Osteocyte (in vitro differentiated cells): ENCODE measurements at places on chromosomes 5 and 9.

DNA sequence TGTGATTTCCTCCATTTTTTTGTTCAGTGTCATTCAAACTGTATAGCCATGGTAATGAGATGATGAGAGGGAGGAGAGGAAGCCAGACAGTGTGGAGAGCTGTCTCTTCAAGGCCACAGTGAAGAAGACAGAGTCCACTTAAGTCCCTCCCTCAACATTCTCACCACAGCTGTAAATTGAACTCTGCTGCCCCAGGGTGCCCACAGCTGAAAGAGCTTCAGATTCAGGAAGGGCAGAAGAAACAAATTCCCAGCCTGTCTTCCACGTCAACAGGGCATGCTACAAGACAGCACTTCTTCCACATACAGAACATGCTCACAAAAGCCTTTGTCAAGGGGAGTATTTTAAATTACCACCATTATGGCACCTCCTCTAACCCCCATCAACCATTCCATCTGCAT lies 100.4 kb downstream of the KLHL3 start:
- no peak for DNase-seq

DNA sequence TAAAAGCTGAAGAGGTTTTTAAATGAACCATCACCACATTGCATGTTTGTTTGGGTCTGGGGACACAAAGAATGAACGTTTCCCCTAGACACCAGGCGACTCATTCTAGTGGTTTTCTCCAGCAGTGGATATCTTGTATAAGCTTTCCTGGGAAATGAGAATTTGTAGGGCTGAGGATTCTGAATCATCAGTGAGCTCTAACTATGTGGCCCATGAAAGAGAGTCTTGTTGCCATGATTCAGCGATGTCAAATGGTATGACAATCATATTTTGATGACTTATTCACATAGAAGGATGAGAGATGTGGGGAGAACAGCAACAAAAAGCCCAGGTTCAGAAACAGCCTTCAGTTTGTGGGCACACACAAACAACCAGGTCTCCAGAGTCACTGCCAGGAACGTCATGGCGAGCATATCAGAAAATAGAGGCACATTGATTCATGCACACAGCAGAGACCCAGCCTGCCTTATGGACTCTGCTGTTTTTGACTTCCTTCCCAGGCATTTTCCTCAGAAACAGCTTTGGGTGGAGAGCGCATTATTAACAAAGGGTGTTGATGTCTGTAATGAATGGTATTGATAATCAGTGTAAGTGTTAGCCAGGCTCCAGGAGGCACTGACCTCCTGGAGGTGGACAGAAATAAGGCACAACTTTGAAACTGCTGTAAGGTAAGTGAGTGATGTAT lies 13.3 kb downstream of the ZNF474 start:
- DNase-seq: no peak

GRCh38 chr5:115480271-115480670 lies 64.3 kb downstream of the FEM1C start:
- DNase-seq: no peak

- no peak for DNase-seq
Observed at GRCh38 chr5:135069016-135069770, 35.2 kb upstream of the PITX1 start.

- DNase-seq: no peak
Observed at GRCh38 chr9:127767410-127767809, 11.1 kb downstream of the SH2D3C start.

DNA sequence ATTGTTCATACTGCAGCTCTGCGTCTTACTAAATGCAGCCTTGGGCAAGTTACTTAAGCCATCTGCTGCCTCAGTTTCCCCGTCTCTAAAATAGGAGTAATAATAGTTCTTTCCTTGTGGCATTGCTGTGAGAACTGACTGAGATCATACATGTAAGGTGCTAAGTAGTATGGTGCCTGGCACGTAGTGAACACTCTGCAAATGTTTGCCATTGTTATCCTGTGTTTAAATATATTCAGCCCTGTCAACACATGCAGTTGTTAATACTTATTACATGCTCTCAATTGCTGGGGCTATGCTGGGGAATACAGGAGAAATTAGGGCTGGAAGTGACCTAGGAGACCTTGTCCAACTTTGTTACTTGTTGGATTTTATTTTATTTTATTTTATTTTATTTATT lies 105.2 kb upstream of the RAI14 start:
- no peak for DNase-seq

GRCh38 chr5:13143630-13144029 lies 800.9 kb downstream of the DNAH5 start:
- DNase-seq: no peak
